SHP77 (cell line): ENCODE measurements at places on chromosomes 4 and X.
A peak's percentile ranks its signal among the peaks of the same experiment; 100 is the strongest.

DNA sequence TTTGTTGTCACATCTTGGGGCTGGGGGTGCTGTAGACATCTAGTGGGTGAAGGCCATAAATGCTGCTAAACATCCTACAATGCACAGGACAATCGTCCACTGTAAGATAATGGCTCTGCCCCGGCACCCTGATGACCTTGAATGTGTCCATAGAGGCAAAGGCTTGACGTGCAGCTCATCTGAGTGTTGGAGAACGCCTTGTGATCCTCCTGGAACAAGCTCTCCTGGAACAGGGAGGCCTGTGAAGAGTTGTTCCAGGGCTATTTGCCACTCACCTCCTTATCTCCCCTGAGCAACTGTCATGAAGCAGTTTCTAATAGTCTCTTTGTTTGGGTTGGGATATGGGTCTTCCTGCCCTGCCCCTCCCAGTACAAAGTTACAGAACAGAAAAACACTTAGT, 15.2 kb upstream of the PCYT1B start:
- no peak for DNase-seq

GRCh38 chr4:67020438-67020797, 524.9 kb downstream of the CENPC start:
- DNase-seq: no peak

GRCh38 chr4:48746608-48747362, 33.3 kb downstream of the FRYL start:
- no peak for DNase-seq

DNA sequence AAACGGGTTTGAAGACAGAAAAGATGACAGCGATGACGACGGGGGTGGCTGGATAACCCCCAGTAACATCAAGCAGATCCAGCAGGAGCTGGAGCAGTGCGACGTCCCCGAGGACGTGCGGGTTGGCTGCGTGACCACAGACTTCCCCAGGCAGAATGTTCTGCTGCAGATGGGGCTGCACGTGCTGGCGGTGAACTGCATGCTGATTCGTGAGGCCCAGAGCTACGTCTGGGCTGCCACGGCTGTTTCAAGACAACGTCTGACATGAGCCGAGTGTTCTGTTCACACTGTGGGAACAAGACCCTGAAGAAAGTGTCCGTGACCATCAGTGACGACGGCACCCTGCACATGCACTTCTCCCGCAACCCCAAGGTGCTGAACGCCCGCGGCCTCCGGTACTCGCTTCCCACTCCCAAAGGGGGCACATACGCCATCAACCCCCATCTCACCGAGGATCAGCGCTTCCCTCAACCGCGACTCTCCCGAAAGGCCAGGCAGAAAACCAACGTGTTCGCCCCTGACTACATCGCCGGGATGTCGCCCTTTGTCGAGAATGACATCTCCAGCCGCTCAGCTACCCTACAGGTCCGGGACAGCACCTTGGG, 319.2 kb upstream of the SLC7A11 start:
- no peak for DNase-seq

GRCh38 chr4:7501873-7502272, 67.1 kb upstream of the PSAPL1 start:
- DNase-seq: no peak

DNA sequence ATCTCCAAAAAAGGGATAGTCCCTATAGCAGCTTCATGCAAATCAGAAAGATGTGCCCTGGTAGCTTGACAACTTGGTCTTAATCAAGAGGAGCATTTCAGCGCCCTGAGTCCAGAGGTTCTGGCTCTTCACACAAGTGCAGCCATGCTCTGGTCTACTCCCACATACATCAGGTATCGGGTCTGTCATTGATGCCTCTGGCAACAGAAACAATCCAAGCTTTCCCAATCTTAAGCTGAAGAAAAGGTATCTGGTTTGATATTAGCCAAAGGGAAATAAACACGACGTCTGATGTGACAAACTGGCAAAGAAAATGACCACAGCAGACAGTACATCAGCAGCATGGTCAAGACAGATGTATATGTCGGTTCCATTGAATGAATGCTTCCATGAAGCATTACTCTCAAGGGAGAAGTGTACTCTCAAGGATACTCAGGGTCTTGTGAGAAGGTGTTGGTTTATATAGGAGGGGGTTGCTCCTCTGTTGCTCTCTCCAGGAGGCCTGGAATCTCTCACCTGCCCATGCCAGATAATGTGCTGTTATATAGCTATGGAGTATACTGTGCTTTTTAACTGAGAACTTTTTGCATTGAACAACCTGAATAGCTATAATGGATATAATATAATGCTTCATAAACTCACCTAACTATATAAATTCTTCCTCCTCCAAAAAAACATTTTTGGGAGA, 879.6 kb upstream of the PCDH10 start:
- DNase-seq: no peak

DNA sequence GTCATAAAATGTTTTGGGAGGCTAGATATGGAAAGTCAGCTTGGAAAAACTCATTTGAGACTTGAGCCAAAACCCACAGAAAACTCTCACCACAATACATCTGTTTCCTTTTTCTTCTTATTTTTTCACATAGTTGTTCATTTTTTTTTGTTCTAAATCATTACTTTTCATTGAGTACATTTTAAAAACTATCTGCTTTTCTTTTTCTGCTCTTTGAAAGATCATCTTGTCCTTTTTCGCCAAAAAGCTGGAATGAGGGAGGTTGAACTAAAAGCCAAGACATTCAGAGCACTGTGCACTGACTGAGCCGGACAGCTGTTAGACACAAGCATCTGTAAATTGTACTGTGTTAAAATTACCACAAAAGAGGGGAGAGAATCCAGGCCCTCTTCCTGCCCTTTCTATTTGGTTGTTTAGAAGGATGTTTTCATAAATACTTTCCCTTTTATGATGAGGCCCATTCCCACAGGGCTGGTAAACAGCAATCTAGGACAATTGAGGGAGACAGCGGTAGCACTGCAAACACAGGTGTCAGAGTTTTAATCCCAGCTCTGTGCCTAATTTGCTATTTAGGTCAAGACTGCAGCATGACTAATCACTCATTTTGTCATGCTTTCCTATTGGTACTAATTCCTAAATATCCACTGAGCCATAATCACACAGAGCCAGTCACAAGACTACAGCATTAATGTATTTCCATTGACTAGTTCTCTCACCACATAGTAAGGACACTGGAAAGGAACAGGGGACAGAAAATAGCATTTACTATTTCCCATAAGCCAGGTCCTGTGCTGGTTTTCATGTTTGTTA, 7.3 kb upstream of the RNF150 start:
- no peak for DNase-seq

DNA sequence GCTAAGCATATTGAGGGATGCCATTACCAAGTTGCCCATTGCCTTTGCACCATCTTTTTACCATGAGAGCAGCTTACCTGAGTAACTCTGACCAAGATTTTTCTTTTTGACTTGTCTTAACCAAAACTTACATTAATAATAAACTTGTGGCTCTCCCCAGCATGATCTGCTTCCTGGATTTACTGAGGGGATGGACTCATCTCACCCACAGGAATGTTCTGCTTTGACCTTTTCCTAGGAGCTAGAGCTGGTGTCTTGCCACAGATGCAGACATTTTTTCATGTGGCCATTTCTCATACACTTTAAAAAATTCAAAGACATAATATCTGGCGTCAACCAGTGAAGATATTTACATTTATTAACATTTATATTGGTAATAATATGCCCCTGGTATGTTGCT, 79.2 kb upstream of the EFHC2 start:
- DNase-seq: no peak

DNA sequence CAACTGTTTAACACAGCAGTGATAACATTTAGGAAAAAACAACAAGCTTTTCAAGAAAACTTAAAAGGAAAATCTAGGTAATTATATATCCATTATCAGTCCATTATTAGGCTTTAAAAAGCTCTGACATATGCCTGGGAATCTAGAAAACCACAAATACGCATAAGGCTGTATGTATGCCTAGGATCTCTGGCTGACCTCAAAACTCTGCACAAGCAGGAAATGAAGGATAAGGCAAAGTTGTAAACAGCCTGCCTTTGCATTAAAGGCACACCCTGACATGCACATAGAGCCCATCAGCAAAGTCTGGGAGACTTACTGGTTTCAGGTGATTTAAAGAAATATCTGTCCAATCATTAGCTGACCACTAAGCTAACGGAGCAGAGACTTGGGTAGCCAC, 14.0 kb downstream of the TIMP1 start:
- DNase-seq: no peak

- DNase-seq: no peak
These were observed 2136.2 kb upstream of the TENM3 start for GRCh38 chr4:180106997-180107396.

DNA sequence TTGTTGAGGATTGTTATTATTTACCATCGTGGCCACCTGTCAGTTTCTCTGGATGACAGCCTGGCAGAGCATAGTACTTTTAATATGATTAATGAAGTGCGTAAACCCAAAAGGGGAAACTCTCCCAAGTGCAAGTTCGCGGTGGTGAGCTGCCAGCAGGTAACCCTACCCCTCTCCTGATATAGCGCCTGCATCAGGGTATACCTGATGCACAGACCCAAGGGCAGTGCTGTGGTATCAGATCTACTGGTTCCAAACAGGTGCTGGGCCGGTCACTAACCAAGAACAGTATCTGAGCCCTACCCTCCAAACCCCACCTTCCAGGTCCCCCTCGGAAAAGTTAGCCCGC, 1.6 kb downstream of the RNF150 start:
- no peak for DNase-seq

DNA sequence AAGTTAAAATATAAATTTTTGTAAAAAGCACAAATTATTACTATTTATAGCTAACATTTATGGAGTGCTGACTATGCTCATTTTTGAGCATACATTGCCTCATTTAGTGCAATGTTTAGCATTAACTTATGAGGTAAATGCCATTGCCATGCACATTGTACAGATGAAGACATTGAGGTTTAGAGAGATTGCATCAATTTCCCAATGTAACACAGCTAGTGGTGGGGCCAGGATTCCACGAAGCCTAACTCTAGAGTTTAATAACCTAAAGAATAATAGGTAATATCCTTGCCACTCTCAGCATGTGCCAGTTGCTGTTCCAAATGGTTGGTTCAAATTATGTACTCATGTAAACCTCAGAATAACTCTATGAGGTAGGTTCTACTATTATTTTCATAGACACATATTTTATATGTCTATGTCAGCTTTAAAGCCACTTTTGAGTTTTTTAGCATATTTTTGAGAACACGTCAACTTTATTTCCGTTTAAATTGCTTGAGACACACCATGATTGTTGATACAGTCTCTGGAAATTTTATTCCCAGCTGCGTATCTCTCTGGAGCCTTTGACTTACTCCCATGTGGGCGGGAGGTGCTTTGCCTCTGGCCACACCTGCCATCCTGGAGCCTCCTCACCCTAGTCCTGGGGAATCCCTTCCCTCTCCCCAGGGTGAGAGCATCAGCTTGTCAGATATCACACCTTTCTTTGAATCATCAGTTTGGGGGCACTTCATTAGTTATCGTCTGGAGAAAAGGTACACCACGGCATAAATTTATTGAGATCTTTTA, 10.8 kb upstream of the ADH1A start:
- DNase-seq: no peak

DNA sequence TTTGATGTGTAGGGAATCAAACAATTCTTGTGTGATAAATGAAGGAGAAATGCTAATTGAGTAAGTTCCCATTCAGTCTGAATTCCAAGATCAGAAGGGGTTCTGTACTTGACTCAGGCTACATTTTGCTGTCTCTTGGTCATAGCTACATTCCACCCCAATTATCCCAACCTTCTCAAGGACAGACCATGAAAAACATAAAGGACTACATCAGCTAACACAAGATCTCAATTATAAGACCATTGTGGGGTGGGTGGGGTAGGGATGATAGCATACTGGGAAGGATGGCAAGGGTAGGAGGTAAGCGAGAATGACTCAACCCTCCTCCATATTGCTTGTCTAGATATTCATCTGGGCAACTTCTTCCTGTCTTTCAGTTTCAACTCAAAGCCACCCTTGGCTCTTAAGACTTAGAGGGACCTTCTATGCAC, 87.4 kb upstream of the ETNPPL start:
- DNase-seq: no peak

DNA sequence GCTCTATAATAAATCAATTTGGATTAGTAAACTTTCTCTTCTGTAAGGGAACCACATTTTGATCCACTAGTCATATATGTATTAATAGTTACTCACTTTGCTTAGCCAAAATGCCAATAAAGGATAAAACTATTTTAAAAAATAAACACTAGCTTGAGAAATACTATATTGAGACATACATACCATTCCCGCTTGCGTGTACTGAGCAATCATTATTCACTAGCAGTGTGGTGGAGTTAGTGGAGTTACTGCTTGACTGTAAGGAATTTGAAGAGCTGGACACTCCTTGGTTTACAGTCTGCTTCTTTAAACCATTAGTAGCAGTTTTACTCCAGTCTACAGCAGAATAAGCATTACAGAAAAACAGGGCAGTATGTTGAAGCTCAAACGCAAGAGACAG, 10.8 kb upstream of the PHKA2 start:
- no peak for DNase-seq

DNA sequence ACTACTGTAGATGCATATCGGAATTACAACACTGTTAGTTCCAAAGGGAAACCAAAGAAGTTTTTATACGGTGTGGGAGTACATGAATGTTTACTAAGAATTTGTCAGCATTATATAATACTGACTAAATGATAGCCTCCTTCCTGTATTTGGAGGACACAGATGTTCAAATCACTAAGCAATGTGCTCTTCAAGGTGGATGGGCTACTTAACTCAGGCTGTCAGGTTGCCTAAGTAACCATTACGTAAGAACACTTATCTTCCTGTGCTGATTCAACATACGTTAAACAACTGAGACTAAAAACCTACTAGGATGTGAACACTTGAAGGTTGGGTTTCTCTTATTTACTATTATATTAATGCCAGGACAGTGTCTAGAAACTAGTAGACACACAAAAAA, 81.9 kb upstream of the HPGD start:
- peak; percentile 30 for DNase-seq

DNA sequence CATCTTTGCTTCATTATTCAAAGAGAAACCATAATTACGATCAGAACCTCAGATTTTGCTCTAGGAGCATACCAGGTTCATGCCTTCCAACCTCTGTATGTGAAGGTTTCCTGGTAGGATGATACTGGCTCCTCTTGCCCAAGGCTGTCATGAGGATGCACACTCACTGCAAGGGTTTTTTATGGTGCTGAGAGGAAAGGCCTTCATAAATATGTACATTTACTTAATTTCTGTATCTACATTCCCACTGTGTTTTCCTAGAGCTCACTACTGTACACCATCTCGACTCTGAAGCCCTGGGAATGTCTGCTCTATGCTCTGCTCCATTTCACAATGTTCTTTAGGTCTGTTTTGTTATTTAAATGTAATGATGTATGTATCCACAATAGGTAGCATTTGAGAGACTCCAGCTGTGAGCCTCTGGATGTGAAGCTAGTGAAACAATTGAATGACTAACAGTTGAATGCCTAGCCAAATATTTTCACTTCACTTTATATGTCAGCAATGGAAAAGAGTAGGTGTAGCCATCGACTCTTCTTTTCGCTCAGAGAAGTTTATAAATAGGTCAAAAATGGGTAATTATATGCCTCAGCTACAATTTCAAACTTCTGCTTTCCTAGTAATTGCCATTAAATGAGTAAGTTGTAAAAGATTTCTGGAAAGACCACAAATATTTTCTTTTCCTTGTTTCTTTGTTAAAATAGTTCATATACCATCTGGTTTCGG, 228.0 kb downstream of the PALLD start:
- DNase-seq: no peak
